ENCODE measurements at places on chromosomes 12 and 14. TPM values are rescaled to one million over a fixed set of nuclear protein-coding genes. Genes with fewer than 3 reads are reported as not detected.

GRCh38 chr12:65389436-65389835 is 111.0 kb downstream of the MSRB3 start:
- DNase-seq = no peak

DNA sequence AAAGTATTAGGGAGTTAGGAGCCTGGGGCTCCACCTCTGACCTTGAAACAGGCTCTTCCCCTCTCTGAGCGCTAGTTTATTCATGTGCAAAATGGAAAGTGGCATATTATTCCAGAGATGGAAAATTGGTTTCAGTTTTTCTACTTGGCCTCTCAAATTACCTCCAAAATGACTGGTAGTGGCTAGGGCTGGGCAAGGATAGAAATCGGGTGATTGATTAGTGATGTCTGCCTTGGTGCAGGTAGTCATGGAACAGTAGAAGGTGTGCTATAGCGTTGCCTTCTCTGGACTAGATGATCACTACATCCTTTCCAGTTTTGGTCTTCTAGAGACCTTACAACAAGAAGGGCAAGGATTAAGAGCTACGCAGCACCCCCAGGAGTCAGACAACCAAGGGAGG is 8.6 kb upstream of the MSI1 start:
- DNase-seq = no peak

DNA sequence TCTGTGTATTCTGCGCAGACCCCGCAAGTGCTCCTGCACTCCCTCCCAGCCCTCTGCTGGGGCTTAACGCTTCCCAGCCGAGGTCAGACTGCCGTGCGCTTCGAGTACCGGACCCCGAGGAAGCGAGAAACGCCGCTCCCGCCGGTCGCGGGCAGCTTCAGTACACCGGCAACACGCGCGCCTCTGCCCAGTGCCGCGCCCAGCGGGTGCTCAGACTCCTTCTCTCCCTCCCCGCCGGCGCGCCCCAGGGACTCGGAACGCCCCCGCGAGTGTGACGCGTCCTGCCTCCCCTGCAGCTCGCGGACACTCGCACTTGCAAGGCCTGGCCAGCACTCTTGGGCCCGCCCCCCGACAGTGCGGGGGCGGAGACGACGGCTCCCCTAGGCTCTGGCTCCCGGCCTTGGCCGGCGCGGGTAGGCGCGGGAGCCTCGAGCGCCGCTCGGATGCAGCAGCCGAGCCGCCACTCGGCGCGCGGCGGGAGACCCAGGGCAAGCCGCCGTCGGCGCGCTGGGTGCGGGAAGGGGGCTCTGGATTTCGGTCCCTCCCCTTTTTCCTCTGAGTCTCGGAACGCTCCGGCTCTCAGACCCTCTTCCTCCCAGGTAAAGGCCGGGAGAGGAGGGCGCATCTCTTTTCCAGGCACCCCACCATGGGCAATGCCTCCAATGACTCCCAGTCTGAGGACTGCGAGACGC is at the start of gene PTGER2:
TSS of gene PTGER2 (plus strand) at position 410 of the 692 bp plus-strand sequence. CDS start at position 647, 237 bp downstream.
- peak; percentile 97 for DNase-seq

DNA sequence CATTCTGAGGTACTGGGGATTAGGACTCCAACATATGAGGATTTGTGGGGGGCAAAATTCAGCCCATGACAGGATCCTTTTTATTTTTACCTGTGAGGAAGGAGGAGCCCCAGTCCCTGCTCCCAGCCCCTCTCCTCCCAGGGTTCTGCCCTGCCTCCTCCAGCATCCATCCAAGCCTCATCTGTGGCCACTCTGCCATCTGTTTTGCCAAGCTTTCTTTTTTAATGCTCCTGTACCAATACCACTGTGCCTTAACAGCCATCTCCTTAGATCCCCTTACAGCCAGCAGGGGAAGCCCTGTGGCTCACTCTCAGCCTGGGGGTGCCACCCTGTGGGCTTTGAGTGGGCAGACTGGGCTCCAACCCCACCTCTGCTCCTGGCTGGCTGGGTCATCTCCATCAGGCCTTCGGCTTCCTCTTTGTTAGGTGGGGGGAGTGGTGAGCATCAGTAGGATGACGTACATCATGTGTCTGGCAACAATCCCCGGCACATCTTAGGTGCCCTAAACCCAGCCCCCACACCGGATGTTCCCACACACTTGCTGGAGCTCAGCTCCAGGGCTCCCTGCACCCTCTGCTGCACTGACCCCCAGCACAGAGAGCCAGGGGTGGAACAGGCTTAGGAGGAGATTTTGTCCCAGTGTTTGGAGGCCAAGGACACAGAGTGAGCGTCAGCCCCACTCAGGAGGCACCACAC is 40.2 kb downstream of the CYP46A1 start:
- no peak for DNase-seq

- no peak for DNase-seq
Observed at GRCh38 chr14:21090940-21091663, 7.4 kb downstream of the ZNF219 start.

DNA sequence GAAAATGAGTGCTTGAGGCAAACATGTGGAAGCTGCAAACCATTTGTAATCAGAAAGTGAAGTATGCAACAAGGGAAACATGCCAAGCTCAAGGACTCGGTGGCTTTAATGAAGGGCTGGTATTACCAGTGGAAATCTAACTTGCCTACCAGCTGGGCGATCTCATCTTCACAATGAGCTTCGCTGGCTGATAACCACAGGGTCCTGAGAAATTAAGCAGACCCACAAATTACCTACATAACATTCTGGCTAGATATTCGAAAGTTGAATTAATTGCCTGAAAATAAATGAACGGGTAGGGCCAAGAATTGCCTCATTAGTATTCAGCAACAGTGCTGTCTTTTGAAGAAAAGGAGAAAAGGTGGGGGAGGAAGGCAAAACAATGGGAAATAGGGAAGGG is 439.4 kb downstream of the PDZRN4 start:
- DNase-seq = no peak

DNA sequence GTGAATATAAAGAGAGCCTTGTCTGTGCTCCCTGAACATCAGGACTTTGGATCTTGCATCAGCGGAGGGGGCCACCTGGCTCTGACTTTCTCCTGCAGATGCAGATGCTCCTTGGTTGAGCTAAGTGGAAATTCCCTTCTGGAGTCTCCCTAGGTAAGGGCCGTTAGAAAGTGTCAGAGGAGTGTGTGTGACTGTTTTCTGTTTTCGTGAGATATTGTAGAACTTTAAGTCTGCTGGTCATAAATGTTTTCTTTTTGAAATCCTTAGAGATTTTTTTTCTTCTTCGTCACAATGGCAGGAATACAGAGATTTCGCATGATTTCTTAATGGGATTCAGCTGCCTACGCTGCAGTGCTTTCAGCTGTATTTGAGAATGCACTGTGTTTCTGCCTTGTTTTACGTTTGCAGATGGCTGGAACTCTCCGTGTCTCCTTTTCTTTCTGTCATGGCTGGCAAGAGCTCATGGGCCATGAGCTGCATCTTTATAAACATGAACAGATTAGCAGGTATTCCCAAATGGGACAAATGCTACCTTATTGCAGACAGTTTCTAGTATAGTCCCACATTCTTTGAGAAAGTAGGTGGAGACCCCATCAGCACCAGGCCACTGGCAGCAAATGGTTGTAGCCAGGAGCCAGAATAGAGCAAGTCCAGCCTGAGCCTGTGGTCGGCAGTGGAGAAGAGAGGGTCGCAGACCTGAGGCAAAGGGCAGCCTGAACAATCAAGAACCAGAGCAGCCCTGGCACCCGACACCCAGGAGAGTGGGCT is 76.2 kb upstream of the FRMD6 start:
- DNase-seq = no peak

DNA sequence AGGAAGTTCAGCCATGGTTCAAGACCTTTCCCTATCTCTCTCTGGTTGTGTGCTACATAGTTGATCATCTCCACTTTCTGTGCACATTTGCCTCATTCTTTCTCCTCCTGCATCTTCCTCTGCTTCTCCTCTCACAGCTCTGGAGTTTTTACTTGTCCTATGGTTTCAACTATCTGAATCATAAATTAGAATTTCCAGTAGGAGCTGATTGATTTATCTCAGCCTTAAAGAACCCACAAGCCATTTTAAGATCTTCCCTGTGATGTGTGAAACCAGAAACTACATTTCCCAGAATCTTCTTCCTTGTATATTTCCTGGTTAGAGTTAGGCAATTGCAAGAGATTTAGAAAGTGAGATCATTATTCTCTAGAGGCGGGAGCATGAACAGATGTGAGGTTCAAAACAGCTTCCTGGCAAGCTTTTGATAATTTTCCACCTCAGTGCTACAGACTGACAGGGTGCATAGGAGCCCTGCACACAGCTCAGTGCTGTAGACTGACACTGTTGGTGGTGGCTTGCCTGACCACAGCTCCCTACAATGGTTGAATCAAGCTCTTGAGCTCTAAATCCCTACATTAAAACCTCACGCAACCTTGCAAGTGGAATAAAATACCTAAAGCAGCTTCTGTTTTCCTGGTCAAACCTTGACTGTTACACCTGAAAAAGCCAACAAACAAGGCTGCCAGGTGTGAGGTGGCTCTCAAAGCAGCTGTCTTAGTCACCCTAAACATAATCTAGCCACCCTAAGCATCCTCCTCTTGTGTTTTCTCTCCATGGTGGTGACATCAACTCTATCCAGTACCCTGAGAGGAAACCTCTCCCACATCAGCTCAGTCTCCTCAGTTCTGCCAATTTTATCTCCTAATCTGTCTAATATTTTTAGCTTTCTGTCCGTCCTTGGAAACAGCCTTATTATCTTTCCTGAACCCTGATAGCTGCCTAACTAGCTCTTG is 21.5 kb upstream of the IFNG start:
- DNase-seq = peak; percentile 68

DNA sequence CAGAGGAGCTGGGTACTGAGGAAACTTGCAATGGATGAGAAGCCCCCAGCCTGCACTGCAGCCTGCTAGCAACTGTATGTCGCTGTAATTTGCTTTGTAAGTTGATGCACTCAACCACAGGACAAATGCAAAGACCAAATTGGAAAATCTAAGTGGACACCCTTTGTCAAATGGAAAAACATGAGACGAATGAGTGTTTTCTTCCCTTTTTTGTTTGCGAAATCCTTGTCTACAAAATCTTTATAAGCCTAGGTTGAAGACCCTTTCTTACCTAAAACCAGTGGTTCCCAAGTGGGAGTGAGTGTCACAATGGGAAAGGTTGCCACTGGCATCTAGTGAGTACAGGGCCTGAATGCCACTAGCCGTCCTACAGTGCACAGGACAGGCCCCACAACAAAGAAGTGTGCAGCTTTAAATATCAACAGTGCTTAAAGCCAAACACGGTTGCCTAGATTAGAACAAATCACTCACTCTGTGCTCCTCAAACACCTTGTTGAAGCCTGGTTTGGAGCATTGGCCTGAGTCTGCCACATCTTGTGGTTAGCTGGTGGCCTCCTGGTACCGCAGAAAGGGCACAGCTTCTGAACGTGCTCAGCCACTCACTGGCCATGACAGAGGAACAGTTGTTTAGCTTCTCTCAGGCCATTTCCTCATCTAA is 7.6 kb upstream of the VASH1 start:
- no peak for DNase-seq

GRCh38 chr12:116284396-116284795 is 6.9 kb upstream of the MED13L start:
- no peak for DNase-seq

GRCh38 chr12:29343022-29343799 is 37.8 kb downstream of the ERGIC2 start:
- DNase-seq = no peak

DNA sequence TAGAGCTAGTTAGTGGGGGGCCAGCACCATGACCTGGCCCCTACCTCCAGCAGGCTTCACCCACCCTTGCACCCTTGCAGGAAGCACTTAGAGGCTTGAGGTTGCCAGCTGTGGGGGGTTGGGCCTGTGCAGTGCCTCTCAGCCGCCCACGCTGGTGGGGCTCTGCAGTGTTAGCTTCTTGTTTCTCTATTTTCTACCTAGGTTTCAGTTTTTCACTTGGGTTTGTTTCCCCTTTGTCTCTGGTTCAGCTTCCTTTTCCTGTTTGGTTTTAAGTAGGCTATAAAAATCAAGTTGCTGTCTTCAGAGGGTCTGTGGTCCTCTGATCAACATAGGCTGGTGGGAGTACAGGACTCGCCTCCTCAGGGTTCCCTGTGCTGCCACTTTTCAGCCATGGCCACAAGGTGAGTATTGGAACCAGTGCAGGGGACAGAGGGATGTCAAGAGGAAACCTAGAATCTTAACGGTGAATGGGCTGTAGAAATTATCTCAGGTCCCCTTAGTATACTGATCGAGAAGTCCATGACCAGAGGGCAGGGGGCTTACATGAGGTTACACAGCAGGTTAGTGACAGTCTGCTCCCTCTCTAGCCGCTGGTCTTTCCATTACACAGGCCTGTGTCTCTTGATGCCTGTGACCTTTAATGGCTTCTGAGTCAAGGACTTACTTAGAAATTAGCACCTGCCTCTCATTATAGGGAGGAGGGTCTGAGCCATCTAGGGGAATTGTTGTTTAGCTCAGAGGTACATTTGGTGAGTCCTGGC is at the start of gene EVL:
TSS of gene EVL (plus strand) at position 312 of the 761 bp plus-strand sequence. CDS start at position 391, 79 bp downstream.
- no peak for DNase-seq

- no peak for DNase-seq
Observed at GRCh38 chr14:69960296-69960695, 81.1 kb downstream of the SMOC1 start.

GRCh38 chr12:55849616-55850343 is 7.0 kb upstream of the MMP19 start:
- no peak for DNase-seq

DNA sequence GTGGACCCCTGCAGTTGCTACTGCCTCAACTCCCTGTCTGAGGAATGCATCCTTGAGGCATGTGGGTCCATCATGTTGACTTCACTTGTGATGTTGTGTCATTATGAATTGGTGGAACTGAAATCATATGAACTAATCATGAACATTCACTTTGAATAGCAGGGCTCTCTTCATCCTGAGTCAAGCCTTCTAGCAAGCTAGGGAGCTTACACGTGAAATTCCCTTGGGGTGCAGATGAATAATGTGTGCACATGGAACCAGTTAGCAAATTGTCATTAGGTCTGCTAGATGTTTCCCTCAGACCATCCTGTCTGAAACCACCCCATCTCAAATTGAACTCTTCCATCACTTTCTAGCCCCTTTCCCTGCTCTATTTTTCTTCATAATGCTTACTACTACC is 3.6 kb downstream of the COQ6 start:
- DNase-seq = no peak

GRCh38 chr12:121800694-121801594 is 2.9 kb upstream of the SETD1B start:
- DNase-seq = no peak

GRCh38 chr14:65731933-65732506 is 319.5 kb downstream of the FUT8 start:
- DNase-seq = no peak

- DNase-seq = no peak
Observed at GRCh38 chr12:90902596-90902995, 52.4 kb downstream of the CCER1 start.

GRCh38 chr14:49203676-49204075 is 382.5 kb downstream of the RPS29 start:
- DNase-seq = no peak

VDR gene
- 1.7 TPM for total RNA-seq

ZFC3H1 gene
- 23.2 TPM for total RNA-seq

LRP1 gene
- 273 TPM for total RNA-seq

NGB gene
- 2.9 TPM for total RNA-seq

KERA gene
- not detected for total RNA-seq

PIANP gene
- total RNA-seq = 1.8 TPM

KLRF1 gene
- total RNA-seq = not detected

CLEC9A gene
- not detected for total RNA-seq

CLEC2D gene
- total RNA-seq = 3.7 TPM

HHIPL1 gene
- 6.1 TPM for total RNA-seq

MOK gene
- total RNA-seq = 18.3 TPM

Data from esophagus muscularis mucosa (tissue), 4 donors.